ENCODE measurements at places on chromosomes 5 and 9. TPM values are rescaled to one million over a fixed set of nuclear protein-coding genes. Genes with fewer than 3 reads are reported as not detected.
A peak's percentile ranks its signal among the peaks of the same experiment; 100 is the strongest.

GRCh38 chr5:1329111-1329579 is 15.8 kb downstream of the CLPTM1L start:
- no peak overlapping the region for H3K27ac ChIP-seq
- H3K4me1 ChIP-seq, result no peaks in the 10 kb centered on the region
- H3K27me3 ChIP-seq, result no peaks in the 10 kb centered on the region

Gene GLIPR2
- 42.4 TPM for total RNA-seq

DNA sequence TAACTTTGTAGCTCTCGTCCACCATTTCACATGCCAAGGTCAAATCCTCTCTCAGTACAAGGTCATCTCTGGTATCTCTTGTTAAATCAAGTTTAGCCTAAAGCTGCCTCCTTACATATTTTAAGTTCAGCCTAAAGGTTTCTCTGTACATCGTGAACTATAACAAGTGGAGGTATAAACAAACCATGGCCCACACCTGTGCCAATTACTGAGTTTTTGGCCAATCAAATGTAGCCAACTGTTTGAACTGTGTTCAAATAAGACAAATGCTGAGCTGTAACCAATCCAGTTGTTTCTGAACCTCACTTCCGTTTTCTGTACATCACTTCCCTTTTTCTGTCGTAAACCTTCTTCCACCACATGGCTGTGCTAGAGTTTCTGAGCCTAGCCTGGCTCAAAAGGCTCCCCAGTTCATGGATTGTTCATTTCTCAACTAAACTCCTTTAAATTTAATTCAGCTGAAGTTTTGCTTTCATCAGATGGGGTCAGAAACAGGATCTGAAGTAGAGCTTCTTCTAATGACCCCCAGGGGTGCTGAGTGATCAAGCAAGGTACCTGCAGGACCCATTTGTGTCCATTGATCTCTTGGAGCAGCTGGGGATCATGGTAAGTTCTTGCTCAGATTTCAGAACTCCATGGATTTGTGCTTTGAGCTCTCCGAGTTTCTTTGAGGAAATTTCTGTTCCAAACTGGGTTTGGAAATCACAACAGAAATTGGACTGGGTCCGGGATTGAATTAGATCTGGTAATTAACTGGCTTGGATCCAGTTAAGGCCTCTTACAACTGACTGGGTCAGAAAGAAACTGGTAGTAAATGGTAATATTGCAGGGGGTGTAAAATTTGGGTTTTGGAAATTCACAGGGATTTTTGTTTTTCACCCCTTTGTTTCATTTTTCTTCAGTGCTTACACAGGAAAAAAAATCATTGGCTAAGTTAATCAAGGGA is 11.0 kb upstream of the NANS start:
- no peaks in the 10 kb centered on the region for H3K27me3 ChIP-seq
- DNase-seq, result no peak
- H3K36me3 ChIP-seq, result no peaks in the 10 kb centered on the region
- no peaks in the 10 kb centered on the region for H3K4me1 ChIP-seq

DNA sequence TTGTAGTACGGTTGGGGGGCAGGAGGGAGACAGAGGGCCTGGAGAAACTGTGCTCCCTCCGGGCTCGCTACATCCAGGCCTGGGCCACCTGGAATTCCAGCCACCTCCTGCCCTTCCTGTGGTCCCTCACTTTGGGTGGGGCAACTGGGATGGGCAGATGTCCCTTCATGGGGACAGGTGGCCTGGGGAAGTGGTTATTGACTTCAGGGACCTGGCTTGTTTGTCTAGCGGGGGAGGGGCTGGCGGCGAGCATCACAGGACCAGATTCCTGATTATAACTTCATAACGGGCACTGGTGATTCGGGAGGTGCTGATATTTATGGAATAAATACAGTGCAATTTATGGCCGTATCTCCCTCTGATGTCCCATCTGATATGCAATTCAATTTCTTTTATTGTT is 20.1 kb upstream of the LAMC3 start:
- DNase-seq, result no peak
- H3K27me3 ChIP-seq, result no peaks in the 10 kb centered on the region
- H3K27ac ChIP-seq, result no peak overlapping the region
- no peak overlapping the region for H3K4me3 ChIP-seq
- no peaks in the 10 kb centered on the region for H3K4me1 ChIP-seq

GRCh38 chr5:19626211-19626610 is 361.8 kb downstream of the CDH18 start:
- no peaks in the 10 kb centered on the region for H3K4me1 ChIP-seq
- no peak overlapping the region for H3K27ac ChIP-seq

- H3K27me3 ChIP-seq, result no peaks in the 10 kb centered on the region
- no peaks in the 10 kb centered on the region for H3K4me1 ChIP-seq
- H3K36me3 ChIP-seq, result no peaks in the 10 kb centered on the region
- DNase-seq, result no peak
- no peak overlapping the region for H3K27ac ChIP-seq
Observed at GRCh38 chr5:116404016-116404415, 170.6 kb downstream of the SEMA6A start.

DNA sequence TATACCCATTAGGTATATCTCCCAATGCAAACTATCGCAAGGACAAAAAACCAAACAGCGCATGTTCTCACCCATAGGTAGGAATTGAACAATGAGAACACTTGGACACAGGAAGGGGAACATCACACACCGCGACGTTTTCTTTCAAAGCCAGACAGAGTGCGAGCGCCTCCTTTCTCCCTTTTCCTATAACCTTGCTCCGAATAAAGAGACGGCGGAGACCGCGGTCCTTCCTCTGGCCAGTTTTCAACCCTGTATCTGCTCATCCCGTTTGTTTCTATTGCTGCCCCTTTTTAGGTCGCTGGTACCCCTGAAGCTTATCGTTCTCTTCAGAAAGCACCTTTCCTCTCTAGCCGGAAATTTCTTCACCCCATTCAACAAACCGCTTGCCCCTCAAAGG is 1.3 kb downstream of the LVRN start:
- H3K4me3 ChIP-seq, result no peak overlapping the region
- no peak overlapping the region for H3K27ac ChIP-seq
- no peak for DNase-seq
- peaks cover 34% of the 10 kb centered on the region for H3K27me3 ChIP-seq
- H3K36me3 ChIP-seq, result no peaks in the 10 kb centered on the region
- peaks cover 11% of the 10 kb centered on the region for H3K4me1 ChIP-seq

Gene ZNF608
- 55.0 TPM for total RNA-seq

Gene ANKRD34B
- not detected for total RNA-seq

DNA sequence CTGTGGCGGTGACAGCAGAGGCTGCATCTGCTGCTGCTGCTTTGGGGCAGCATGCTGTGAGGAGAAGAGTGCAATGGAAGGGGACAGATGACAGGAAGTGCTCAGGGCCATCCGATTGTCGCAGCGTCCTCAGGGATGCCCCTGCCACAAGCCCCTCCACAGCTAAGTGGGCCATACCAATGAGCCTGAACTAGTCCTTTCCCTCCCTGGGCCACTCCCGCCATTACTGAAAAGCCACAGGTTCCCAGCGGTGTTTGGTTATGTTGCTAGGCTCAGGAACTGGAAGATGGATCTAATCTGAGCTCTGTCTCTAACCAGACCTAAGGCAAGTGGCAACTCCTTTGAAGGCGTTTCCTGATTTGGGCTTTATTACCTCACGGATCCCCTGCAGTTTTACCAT is 109.2 kb downstream of the GAPVD1 start:
- H3K27ac ChIP-seq, result no peak overlapping the region
- no peak overlapping the region for H3K4me3 ChIP-seq

DNA sequence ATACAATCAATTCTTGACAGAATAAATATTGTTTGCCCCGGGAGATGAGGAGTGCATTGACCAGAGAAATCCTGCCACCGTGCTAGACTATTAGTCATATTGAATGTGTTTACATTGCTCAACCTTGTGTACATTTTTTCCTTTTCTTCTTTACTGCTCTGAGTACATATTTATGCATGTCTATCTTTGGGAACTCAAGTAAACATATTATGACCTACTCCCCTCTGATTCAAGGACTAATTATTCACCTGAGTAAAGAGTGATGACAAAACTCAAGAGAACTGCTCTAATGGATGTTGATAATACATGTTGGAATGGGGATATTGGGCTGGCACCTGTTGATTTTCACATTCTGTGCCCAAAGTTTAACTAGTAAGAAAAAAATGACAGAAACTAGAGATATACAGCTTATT is 3.9 kb upstream of the SPINK1 start:
- H3K4me3 ChIP-seq, result no peak overlapping the region
- no peak for DNase-seq
- H3K4me1 ChIP-seq, result no peaks in the 10 kb centered on the region
- H3K36me3 ChIP-seq, result no peaks in the 10 kb centered on the region

Gene RELL2
- 10.2 TPM for total RNA-seq

- no peaks in the 10 kb centered on the region for H3K4me1 ChIP-seq
- no peak overlapping the region for H3K27ac ChIP-seq
- DNase-seq, result no peak
- no peaks in the 10 kb centered on the region for H3K27me3 ChIP-seq
Observed at GRCh38 chr9:13970426-13970825, 343.5 kb downstream of the NFIB start.

GRCh38 chr9:129336601-129337331 is 158.7 kb upstream of the IER5L start:
- peak overlapping the region; percentile 33 for H3K27ac ChIP-seq
- no peaks in the 10 kb centered on the region for H3K27me3 ChIP-seq
- peaks cover 42% of the 10 kb centered on the region for H3K4me1 ChIP-seq
- DNase-seq, result peak; percentile 52

DNA sequence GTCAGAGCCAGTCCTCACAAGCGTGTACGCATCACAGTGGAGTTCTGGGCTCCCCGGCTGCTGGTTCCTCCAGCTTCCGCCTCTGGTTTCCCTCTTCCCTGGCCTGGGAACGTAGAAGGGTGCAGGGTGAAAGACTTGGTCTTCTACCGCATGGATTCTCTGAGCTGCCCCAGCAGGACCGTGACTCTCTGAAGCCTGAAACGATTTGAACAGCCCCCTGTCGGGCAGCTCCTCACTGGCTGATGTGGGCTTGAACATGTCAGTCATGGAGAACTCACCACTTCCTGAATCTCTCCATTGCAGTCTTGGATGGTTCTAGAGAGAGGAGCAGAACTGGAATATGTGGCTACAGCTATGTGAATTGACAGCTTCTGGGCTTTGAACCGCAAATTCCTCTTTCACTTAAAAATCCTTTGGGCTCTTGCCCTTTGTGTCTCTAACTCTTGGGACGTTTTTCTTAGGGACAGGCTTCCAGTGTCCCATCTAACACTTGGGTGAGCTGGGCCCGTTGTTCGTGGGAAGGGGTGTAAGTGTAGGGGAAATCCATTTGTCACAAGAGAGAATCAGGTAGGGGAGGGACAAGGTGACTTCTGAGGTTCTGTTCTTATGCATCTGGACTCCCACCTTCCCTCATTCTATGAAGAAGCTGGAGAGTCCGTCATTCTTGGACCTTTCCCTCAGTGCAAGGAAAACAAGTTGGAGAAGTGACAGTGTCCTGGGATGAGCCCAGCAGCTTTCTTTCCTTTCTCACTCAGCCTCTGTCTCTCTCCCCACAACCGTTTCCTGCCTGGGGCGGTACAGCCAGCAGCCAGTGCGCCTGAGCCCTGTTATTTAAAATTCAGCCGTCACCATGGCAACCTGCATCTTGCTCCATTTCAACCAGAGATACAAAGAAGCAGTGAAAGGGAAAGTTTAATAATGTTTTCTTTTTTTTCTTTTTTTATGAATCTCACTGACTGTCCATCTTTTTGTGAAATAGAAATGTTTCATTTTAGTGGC is 84.7 kb downstream of the PTTG1 start:
- H3K27me3 ChIP-seq, result no peaks in the 10 kb centered on the region
- H3K4me3 ChIP-seq, result no peak overlapping the region
- no peak overlapping the region for H3K27ac ChIP-seq
- DNase-seq, result peak; percentile 26
- H3K4me1 ChIP-seq, result peaks cover 5% of the 10 kb centered on the region

DNA sequence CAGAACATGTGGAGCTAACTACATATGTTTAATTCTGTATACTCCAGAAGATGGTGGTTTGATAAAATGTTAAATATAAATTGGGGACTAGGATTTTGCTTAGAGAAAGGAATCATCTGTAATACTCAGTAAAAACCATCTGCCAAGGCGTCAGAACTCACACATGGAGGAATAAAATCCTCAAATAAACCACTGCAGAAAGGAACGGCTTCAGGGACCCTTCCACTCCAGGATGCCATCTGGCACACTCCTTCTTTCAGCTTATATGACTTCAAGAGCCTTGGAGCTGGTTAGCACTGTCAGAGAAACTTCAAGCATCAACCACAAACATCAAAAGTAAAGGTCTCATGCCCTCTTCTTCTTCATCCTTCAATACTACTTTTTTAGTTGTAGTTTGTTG is 360.6 kb downstream of the PLK2 start:
- H3K4me3 ChIP-seq, result no peak overlapping the region
- H3K36me3 ChIP-seq, result no peaks in the 10 kb centered on the region
- no peaks in the 10 kb centered on the region for H3K27me3 ChIP-seq
- DNase-seq, result no peak

GRCh38 chr5:54211912-54212311 is 98.5 kb downstream of the ARL15 start:
- H3K4me1 ChIP-seq, result peaks cover 7% of the 10 kb centered on the region
- no peak for DNase-seq
- no peak overlapping the region for H3K27ac ChIP-seq
- H3K36me3 ChIP-seq, result no peaks in the 10 kb centered on the region

DNA sequence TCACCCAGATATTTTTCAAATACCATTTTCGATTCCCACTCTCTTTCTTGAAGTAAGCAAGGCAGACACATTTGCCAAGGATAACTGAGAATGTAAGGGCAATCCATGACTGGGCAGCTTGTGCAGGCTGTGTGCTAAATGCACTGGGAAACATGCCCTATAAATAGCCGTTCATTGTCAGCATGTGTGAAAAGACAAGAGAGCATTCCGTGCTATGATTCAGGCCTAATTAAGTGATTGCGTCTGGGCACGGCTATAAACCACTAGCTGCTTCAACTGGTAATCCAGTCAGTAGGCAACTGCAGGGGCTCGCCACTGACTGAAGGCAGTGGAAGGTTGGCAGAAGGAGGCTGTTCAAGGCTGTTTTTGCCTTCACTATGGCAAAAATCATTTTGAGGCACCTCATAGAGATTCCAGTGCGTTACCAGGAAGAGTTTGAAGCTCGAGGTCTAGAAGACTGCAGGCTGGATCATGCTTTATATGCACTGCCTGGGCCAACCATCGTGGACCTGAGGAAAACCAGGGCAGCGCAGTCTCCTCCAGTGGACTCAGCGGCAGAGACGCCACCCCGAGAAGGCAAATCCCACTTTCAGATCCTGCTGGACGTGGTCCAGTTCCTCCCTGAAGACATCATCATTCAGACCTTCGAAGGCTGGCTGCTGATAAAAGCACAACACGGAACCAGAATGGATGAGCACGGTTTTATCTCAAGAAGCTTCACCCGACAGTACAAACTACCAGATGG is at the start of gene HSPB3:
Gene HSPB3, plus strand, starts transcription at position 287 of the 745 bp plus-strand sequence. Its CDS starts 91 bp downstream, at position 378.
- H3K4me3 ChIP-seq, result no peak within 1 kb of the TSS
- DNase-seq, result no peak
- no peaks in the 10 kb centered on the region for H3K4me1 ChIP-seq
- no peaks in the 10 kb centered on the region for H3K36me3 ChIP-seq
- H3K27me3 ChIP-seq, result no peaks in the 10 kb centered on the region
- H3K27ac ChIP-seq, result no peak within 1 kb of the TSS

Gene FUT7
- total RNA-seq, result 0.69 TPM

Gene SPATA31A5
- not detected for total RNA-seq

Gene PCDHGA12
- total RNA-seq, result 12.5 TPM

Gene TNFSF15
- 0.46 TPM for total RNA-seq
